ENCODE measurements at places on chromosomes 12 and 14.

- DNase-seq = peak; percentile 40
Measured at GRCh38 chr12:77324763-77325468, 259.5 kb upstream of the E2F7 start.

DNA sequence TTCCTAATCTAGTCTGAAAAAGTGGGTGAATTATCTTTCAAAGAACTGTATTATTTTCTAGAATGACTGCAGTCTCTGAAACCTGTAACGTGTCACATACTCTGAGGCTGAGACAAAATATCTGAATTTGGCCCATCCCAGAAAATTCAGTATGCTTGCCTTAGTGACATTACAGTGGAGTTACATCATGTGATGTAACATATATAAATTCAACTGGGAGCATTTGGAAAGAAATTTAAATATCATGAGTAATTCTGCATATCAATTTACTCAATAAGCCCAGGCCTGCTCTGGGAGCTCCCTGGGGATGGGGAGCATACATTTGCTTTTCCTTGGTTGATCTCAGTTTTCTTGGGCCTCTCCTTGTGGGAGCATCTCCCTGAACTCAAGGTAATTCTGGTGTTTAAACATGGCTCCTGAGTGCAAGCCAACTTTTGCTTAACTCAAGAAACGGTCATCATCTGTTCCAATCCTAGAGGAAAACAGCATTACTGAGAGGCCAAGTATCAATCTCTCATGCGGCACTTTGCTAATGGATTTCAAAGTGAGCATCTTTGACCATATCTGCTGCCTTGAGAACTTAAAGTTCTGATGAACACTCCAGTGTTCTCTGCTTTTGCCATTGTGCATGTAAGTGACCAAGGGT is 54.4 kb downstream of the AKAP6 start:
- DNase-seq = no peak

DNA sequence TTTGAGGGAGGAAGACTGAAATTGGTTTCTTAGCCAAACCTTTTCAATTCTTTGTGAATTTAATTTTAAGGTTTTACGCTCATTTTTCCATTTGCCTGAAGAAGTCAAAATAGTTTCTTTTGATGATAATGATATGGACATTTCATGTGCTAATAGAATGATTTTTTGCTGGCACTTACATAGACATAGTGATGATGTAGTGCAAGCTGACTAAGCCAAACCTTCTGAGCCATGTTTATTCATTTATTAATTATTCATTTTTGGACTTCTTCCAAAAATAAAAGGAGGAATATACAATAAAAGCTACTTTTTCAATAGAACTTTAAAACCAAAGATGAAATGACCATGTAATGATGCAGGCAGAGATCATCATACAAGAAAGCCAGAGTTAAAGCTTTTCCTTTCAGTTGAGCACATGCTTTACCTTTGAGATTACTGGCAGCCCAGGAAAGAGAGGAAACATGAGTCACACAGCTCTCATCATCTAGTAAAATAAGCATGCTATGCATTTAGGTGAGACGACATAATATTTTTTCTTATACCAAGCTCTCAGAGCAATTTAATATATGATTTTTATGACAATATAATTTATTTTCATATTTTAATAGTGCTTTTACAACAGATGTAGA is 24.8 kb downstream of the KCNA1 start:
- DNase-seq = no peak

GRCh38 chr14:69152181-69152901 is 578 bp downstream of the DCAF5 start:
- DNase-seq = no peak

GRCh38 chr12:24697295-24697694 is 251.6 kb downstream of the BCAT1 start:
- DNase-seq = no peak

- DNase-seq = no peak
Measured at GRCh38 chr12:3662521-3662921, 90.4 kb downstream of the CRACR2A start.

DNA sequence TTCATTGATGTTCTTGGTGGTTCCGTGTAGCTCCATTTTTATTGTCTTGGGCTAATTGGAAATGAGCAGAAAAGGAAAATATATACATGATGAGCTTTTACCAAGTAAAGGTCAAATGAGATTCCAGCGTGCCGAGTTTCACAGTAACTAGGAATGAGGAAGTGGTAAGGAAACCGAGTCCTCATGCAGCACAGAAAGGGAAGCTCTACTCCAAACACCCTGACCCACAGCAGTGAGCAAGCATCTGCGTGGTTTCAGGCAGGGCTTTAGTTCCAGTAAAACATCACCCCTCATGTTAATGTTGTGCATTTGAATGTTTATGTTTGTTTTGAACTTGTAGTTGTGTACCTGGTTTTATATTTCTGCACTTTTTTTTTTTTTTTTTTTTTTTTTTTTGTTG is 208.0 kb downstream of the SLC41A2 start:
- no peak for DNase-seq

DNA sequence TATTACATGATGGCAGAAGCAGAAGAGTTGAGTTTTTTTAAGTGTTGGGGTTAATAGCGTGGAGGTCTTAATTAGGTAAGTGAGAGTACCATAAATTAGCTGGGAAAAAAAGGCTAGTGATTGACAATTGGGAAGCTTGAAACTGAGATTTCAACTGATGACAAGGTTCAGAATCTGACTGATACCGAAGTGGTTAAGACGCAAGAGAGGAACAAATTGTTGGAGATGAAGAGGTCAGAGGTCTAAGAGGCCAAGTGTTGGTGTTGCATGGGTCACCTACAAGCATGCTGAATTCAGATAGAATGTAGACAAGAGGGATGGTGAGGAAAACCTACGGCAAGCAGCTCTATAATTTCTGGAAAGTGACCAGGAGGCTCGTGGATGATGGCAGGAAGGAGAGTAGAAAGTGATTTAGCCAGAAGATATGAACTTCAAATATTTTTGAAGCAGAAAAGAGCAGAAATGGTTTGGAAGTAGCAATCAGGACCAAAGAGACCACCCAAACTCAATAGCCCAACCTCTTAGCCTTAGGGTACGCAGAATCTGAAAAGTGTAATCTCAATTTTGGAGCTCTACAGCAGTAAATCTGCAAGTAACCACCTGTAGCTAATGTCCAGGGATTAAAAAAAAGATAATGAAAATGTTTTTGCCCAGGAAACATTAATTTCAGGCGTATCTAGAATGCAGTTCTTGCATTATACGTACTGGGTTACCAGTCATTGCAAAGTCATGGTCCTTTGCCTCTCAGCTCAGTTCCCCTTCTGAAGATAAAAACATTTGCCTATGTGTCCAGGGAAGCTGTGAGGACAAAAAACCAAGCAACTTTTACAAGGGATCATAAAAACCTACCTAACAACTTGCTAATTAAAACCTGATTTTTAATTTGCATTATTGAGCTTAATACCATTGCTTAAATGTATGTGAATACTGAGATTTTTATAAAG is 1.7 kb upstream of the TMPO start:
- DNase-seq = no peak

GRCh38 chr14:52110441-52111086 is 41.7 kb upstream of the NID2 start:
- DNase-seq = no peak

- DNase-seq = no peak
Measured at GRCh38 chr12:16130343-16130742, 147.1 kb downstream of the SLC15A5 start.

DNA sequence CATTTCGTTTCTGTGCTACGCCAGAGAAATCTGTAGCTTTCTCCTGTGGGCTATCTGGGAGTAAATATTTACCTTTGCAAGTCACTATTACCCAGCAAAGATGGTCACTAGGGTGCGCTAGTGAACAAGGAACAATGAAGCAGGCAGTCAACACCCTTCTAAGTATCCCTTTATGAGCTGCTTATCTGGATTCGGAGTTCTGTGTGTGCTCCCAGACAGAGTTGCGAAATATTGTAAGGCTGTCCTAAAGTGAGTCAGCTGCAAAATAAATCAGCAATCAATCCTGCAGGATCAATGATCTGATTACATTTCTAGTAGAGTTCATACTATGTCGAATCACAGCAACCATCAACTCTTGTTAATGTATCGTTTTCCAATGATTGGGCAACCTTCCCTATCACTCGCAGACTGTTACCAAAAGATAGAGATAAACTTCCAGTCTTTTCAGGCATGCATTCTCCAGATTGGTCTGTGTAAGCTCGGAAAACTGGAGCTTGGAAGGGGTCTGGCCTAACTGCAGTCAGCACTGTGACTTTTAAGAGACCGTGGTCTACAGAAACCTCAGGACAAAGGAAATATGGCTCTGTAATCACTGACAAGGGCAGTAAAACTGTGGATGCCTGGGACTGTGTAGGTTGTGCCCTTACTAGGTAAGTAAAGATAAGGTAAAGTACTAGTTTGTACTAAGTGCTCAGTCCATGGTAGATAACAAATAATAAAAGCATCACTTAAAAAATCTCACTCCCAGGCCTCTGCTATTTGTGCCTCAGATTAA is 133.5 kb downstream of the KCNK10 start:
- peak; percentile 67 for DNase-seq

DNA sequence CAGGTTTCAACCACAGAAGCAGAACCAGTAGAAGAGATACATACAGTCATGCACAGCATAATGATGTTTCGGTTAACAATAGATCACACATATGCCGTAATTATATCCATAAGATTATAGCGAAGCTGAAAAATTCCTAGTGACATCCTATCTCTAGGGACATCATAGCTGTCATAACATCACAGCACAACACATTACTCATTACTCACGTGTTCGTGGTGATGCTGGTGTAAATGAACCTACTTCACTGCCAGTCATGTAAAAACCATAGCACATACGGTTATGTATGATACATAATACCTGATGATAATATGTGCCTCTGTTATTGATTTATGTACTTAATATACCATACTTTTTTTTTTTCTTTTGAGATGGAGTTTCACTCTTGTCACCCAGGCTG is 44.7 kb downstream of the KLRG1 start:
- no peak for DNase-seq

DNA sequence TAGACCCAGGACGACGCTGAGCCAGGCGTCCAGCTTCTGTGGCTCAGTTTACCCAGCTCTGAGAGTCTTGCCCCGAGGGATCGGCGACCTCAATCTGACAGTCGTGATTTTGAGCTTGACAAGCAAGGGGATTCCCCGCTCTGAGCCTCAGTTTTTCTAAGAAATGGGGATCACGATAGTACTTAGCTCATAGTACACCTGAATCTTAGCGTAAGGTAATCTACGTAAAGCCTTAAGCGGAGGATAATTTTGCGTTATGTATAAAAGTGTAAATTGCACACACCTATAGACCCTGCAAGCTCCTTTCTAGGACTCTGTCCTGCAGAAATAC is 285 bp downstream of the MVK start:
- no peak for DNase-seq

DNA sequence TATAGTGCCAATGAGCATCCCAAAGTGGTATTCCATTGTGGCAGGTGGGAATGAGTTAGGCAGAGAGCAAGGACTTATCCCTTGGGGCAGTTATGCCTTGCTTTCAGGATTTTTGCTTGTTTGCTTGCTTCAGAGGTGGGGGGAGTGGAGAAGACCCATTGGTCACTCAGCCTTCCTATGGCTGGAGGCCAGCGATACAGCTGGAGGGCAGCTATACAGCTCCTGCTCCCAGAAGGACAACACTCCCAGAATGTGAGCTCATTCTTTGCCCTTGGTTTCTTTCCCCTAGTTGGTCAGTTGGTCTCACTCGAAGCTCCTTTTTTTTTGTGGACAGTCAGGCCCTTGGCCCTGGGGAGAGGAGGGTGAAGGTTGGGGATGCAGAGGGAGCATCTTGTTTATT is 14.5 kb downstream of the KRT83 start:
- DNase-seq = no peak

DNA sequence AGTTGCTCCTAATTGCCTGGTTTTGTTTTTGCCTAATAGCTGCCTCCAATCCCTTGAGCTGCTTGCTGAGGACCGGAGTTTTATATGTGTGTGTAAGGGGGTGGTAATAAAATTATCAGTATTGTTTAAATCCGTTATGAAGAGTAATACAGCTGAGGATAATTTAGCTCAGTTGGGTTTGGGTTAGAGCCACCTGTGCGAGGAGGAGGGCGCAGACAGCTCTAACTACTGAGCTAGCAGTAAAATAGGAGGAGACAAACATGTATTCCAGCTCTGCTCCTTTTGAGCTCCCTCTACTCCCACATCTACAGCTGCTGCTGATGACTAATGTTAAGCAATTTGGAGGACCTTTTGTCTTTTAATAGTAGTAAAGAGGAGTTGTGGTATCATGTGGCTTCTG is 61.5 kb downstream of the SPATS2 start:
- peak; percentile 3 for DNase-seq

GRCh38 chr12:79441534-79441933 is 249.2 kb downstream of the PAWR start:
- no peak for DNase-seq

DNA sequence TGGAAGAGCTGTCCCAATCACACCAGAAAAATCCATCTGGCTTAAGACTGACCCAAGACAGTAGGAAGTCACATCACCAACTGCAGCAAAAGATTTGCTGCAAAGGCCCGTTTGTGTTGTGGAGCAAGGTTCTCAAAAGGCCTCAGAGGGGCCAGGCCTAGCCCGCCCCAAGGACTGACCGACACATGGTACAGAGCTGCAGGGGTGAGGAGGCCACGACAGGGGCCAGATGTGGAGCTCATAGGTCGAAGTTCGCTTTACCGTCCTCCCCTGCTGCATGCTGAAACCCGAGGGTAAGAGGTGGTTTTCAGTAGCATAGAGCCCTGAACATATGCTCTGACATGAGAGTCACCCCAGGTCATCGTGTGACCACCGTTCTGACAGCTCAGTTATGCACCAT is 35.5 kb downstream of the PLBD1 start:
- DNase-seq = no peak

- DNase-seq = no peak
Measured at GRCh38 chr12:103964805-103965204, 867 bp upstream of the TDG start.

- DNase-seq = no peak
Measured at GRCh38 chr14:90281756-90282155, 25.4 kb downstream of the PSMC1 start.

DNA sequence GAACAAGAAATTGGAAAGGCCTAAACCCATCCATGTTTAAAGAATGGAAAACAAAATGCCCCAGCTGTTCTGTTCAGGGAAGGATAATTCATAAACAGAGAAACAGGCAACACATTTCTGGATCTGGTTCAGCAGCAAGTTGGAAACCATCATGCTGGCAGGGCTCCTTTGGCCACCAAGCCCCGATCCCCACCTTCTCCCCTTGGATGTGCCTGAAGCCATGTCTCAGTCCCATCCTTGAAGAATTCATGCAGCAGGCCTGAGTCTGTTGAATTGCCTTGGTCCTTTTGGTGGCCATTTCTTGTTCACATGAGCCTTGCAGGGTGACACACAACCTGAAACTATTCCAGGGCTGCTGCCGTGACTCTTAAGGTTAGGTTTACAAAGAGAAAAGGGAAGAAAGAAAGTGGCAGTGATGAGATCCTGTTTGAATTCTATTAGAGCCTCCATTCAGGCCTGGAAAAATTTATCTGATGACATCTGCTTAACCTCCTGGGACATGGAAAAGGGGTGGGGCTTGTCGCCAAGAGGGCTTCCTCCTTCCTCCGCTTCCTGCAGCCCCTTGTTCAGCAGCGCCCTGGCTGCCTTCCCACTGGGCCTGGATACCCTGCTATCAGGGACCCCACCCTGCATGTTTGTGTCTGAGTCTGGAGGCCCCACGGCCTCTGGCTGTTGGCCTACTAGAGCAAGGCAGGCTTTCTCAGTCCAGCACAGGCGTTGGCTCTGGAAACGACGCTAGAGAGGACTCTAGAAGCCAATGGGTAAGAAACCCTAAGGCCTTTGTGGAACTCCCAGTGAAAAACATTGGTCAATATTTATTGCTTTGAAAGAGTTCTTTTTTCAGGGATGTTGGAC is 341.9 kb downstream of the C12orf75 start:
- DNase-seq = no peak

All from HCT116 (cell line).